Daoy (cell line): ENCODE measurements at places on chromosomes 13 and 19.

DNA sequence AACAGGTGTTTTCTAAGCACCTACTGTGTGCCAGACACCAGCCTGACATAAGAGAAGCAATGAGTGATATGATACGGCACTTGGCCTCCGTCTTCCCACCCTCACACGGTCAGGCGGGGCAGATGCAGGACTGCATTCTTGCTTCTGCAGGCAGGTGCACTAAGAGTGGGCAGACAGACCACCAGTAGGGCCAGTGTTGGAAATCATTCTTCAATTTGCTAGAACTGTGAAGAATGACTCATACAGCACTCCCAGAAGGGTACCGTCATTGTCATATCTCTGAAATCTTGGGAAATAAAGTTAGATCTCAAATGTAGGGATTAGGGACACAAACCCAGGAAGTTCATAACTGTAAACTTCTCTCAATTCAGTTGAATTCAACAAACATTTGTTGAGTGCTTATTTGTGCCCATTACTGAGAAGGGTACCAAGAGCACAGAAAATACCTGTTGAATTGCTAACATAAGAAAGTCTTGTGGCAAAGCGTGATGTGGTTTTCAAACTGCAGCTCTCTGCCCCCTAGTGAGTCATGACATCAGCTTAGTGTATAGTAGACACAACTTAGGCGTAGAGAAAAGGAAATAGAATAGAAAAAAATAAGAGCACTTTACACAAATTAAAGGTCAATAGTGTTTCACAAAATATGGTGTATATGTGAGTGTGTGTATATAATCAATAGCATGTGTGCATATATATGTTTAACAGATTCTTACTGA, 76.1 kb downstream of the TEX26 start:
- peak; percentile 49 for DNase-seq

GRCh38 chr13:75485286-75486062, 3.5 kb upstream of the TBC1D4 start:
- DNase-seq = peak; percentile 21

GRCh38 chr13:110330491-110331011, 23.5 kb downstream of the COL4A2 start:
- peak; percentile 78 for DNase-seq

DNA sequence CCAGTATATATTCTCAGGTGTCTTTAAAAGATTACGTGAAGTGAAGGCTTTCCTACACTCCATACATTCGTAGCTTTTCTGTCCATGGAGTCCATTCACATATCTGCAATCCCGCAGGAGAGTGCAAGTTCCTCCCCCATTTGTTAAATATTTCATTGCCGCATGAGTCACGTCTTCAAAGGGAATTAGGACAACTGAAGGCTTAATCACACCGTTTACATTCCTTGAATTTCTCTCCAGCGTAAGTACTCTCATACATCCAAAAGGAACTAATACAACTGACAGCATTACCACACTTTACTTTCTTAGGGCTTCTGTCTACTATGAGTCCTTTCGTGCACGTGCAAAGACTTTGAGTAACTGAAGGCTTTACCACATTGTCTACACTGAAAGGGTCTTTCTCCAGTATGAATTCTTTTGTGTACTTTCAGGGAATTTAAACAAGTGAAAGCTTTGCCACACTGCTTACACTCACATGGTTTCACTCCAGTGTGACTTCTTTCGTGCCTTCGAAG, 29.0 kb upstream of the ZNF564 start:
- peak; percentile 19 for DNase-seq
